ENCODE measurements at places on chromosomes 7 and 10. TPM values are rescaled to one million over a fixed set of nuclear protein-coding genes. Genes with fewer than 3 reads are reported as not detected.
A peak's percentile ranks its signal among the peaks of the same experiment; 100 is the strongest.

The OR2A5 gene
- not detected for total RNA-seq

The MCM7 gene
- total RNA-seq, result 278 TPM

The EIF4EBP2 gene
- 54.2 TPM for total RNA-seq

The SAP25 gene
- 57.6 TPM for total RNA-seq

The TFEC gene
- total RNA-seq, result 1.1 TPM

The PDSS1 gene
- 10.7 TPM for total RNA-seq

The PIK3CG gene
- total RNA-seq, result 54.1 TPM

The DRGX gene
- total RNA-seq, result not detected

The COL17A1 gene
- total RNA-seq, result not detected

The NCF1 gene
- 4.4 TPM for total RNA-seq

The ZP3 gene
- total RNA-seq, result 0.80 TPM

The TMEM236 gene
- 0.11 TPM for total RNA-seq

- DNase-seq, result no peak
Measured at GRCh38 chr7:49773936-49774458, 559 bp downstream of the VWC2 start.

DNA sequence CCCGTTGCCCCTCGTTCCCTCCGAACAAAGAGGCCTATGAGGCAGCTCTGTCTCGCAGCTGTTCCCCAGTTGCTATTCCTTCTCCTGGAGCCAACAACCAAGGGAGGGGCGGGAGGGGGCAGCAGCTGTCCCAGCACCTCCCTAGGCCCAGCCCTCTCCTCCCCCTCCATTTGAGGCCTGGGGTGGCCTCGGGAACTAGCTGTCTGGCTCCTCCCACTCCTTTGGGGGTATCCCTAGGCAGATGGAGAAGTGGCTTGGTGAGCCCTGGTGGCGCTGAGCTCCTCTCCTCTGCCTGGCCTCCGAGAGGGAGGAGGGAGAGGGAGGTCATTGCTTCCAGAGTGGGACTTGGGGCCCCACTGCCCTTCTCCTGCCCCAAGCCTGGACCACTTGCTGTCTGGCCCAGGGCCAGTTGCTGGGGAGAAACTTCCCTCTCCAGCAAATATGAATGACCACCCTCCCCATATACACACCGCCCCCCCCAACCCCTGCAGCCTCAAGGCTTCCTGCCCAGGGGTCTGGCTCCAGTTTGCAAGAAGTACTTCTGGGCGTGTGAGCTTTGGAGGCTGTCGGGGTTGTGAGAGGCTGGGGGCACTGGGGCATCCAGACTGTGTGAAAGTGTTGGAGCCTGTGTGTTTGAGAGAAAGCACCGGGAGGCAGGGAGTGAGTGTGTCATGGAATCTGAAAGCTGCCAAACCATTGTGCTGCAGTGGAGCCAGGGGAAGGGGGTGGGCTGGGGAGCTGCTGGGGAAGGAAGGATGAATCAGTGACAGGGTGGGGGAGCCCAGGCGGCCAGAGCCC lies 3.1 kb downstream of the FLNC start:
- no peak for DNase-seq

- no peak for DNase-seq
Measured at GRCh38 chr10:69241575-69241974, 21.4 kb downstream of the HKDC1 start.

DNA sequence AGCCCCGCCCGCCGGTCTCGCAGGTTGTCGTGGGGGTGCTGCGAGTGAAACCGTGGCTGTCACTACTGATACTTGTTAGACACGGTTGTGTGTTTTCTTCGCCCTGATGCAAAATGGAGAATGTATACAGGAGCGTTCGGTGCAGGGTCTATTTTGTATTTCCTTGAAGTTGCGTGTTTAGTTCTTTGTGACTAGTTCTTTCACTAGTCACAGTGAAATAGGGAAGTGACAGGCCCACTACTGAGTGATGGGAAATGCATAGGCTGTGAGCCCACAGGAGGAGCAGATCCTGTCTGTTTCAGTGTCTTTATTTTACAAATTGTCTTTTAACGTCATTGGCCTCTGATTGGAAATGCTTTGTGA lies 675 bp downstream of the ABRAXAS2 start:
- no peak for DNase-seq

DNA sequence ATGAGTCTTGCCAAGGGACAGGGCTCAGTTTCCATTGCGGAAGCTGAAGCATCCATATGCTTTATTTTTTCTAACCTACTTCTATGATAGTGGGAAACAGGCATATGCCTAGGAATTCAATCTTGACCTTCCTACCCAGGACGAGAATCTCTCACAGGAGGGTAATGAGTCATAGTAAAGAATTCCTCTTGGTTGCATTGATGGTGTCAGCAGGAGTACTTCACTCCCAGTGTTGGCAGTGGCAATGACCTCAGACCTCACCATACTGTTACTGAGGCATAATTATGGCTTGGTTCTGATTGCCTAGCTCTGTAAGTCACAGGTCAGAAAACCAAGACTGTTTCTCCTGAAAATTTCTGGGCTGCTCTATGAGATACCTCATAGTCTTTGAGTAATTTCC lies 552.9 kb downstream of the ARL4A start:
- no peak for DNase-seq

DNA sequence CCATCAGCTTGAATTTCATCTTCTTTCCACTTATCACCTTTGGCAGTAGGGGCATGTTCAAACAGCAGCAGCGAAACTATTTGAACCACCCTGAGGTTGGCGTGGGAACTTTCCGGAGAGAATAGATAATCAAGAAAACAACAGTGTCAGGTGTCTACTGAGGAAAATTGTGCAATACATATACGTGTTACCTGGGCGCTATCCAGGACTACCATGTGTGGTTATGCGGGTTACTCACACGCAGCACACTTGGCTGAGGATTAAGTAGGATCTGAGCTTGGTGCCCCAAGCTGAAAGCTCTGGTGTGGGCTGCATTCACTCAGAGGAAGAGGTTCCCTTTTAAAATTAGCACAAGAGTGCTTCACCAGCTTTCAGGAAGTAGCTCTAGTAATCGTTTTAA lies 8.8 kb upstream of the ABI1 start:
- DNase-seq, result no peak

- no peak for DNase-seq
Measured at GRCh38 chr7:32890010-32890792, 1.4 kb downstream of the KBTBD2 start.

- DNase-seq, result no peak
Measured at GRCh38 chr10:51619365-51619764, 80.0 kb downstream of the CSTF2T start.

- DNase-seq, result no peak
Measured at GRCh38 chr7:138886501-138886917, 88.5 kb upstream of the ATP6V0A4 start.

DNA sequence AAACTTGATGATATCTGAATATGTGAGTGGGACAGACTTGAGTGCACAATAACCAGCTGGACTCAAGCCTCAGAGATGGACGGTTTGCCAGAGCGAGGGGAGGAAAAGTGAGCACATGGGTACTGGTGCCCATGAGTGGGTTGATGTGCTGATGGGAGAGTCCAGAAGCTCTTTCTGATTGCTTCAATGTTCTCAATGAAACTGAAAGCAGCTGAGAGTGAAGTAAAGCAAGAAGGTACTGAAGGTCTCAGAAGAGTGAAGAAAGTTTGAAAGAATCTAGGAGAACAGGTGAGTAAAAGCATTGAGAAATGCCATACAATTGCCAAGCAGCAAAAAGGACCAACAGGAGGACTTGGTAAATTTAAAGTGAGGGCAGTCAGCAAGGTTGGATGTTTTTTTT lies 28.6 kb downstream of the CTTNBP2 start:
- no peak for DNase-seq

- DNase-seq, result no peak
Measured at GRCh38 chr7:155269766-155270585, 27.7 kb upstream of the INSIG1 start.

DNA sequence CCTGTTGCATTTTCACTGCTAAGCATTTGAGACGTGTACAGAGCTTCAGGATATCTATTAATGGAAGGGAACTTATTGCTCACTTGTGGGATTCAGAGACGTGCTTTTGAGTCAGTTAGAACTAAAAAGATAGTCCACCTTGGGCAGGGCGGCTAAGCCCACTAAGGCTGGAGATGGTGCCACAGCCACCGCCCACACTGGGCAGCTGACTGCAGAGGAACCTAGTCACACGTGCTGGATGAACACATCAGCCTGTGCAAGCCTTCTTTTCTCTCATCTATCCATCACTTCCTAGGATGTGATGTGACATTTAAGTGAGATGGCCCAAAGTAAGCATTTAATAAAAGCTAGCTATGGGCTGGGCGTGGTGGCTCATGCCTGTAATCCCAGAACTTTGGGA lies 78.0 kb downstream of the PTPRE start:
- no peak for DNase-seq

- no peak for DNase-seq
Measured at GRCh38 chr10:78316451-78316931, 282.8 kb downstream of the RPS24 start.

GRCh38 chr10:11959966-11960365 lies 82.6 kb downstream of the UPF2 start:
- DNase-seq, result no peak

DNA sequence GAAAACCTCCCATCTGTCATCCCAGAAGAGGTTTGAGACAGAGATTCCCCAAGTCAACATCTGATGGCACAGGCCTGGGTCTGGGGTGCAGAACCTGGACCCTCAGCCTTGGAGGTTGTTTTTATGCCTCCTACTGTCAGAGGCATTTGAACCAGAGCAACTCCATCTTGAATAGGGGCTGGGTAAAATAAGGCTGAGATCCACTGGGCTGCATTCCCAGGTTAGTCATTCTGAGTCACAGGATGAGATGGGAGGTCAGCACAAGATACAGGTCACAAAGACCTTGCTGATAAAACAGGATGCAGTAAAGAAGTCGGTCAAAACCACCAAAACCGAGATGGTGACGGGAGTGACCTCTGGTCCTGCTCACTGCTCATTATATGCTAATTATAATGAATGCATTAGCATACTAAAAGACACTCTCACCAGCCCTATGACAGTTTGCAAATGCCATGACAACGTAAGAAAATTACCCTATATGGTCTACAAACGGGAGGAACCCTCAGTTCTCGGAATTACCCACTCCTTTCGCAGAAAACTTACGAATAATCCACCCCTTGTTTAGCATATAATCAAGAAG lies 92.0 kb downstream of the ITGA8 start:
- DNase-seq, result no peak

GRCh38 chr10:84685047-84685660 lies 356.8 kb downstream of the CCSER2 start:
- no peak for DNase-seq

GRCh38 chr7:129851174-129851573 lies 101.6 kb downstream of the UBE2H start:
- DNase-seq, result no peak

- no peak for DNase-seq
Measured at GRCh38 chr10:17737027-17737965, 14.7 kb upstream of the TMEM236 start.

GRCh38 chr7:159172400-159172799 lies 27.7 kb upstream of the VIPR2 start:
- DNase-seq, result no peak

GRCh38 chr10:102657984-102658724 lies 13.9 kb downstream of the TRIM8 start:
- DNase-seq, result peak; percentile 30

DNA sequence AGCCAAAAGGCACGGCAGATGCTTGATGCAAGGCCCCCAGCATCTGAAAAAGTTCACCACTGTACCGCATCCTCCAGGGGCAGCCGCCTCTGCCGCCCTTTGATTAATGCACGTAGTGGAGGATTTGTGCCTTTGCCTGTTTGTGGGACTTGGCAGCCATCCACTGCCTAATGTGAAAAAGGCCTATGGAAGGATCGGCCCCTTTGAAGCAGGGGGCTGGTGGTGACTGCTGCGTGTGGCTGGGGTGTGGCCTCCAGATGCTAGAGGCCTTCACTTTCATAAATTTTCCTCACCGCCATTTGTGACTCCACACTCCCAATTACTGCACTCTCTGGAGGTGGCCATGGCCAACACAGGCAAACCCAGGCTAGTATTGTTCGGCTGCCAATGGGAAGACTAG lies 226.0 kb downstream of the BMPER start:
- no peak for DNase-seq

- no peak for DNase-seq
Measured at GRCh38 chr10:73634421-73634820, 6.9 kb downstream of the MYOZ1 start.

DNA sequence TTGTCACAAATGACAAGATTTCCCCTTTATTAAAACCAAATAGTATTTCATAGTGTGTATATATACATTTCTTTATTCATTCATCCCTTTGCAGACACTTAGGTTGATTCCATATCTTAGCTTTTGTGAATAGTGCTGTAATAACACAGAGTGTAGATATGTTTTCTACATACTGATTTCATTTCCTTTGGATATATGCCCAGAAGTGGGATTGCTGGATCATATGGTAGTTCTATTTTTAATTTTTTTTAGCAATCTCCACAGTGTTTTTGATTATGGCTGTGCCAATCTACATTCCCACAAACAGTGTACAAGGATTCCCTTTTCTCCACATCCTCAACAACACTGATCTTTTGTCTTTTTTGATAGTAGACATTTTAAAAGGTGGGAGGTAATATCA lies 46.4 kb downstream of the CSTF2T start:
- DNase-seq, result no peak

DNA sequence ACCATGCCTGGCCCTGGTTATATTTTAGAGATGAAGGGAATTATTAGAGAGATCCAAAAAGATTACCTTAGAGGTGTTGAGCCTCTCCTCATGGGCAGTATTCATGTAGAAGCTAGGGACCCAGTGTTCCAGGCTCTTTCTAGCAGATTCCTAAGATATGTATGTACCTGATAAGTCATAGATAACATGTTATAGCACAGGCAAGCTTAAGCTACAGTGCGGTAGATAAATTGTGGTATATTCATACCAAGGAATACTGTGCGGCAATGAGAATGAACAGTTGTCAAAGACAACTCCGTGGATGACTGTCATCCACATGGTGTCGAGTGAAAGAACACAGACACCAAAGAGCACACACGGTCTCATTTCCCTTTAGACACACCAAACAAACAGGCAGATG lies 53.1 kb downstream of the TACR2 start:
- DNase-seq, result no peak

GRCh38 chr7:138935465-138936011 lies 45.7 kb downstream of the KIAA1549 start:
- no peak for DNase-seq

DNA sequence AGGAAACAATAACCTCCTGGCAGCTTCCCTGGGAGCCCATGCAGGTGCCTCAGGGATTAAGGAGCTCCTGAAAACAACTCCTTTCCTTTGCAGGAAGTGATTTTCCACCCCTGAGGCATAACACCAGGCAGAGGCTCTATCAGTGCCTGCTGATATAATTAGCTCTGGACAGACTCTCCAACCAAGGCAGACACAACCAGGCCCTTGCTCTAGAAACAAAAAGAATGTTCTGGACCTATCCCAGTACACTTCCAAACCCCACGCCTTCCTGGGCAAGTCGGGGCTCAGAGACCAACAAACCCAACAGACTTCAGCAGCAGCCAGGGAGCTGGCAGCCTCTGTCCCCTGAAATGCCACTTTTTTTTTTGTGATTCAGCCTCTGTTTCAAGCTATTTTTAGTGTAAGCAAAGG lies 247.1 kb downstream of the KCNMA1 start:
- DNase-seq, result no peak

- no peak for DNase-seq
Measured at GRCh38 chr10:48604991-48605508, at the start of gene ARHGAP22. ARHGAP22 (minus strand) TSS chr10:48605073; CDS start chr10:48604796, 277 bp downstream.

- peak; percentile 43 for DNase-seq
Measured at GRCh38 chr7:100353685-100354330, 4.1 kb upstream of the PILRB start.

Data from activated naive CD8-positive, alpha-beta T cell treated with anti-CD3 and anti-CD28 coated beads, Interleukin-2, amount 10 ng/mL, durations not matched to agents 7 days and 5 days (primary cell).